ENCODE measurements at places on chromosomes 1 and 21. TPM values are rescaled to one million over a fixed set of nuclear protein-coding genes. Genes with fewer than 3 reads are reported as not detected.

Gene C1orf210
- total RNA-seq: 2.2 TPM

Gene LIN28A
- total RNA-seq: not detected

Gene THEM5
- 0.98 TPM for total RNA-seq

Gene OR2M2
- not detected for total RNA-seq

Gene LHX8
- not detected for total RNA-seq

Gene LORICRIN
- not detected for total RNA-seq

Gene PLA2G4A
- total RNA-seq: 12.5 TPM

Gene PHACTR4
- total RNA-seq: 28.7 TPM

Gene GBP3
- 6.9 TPM for total RNA-seq

Gene KCNH1
- 3.9 TPM for total RNA-seq

Gene ZFP69
- 4.9 TPM for total RNA-seq

Gene ID3
- total RNA-seq: 358 TPM

Gene KIF26B
- 0.49 TPM for total RNA-seq

Gene CHAF1B
- total RNA-seq: 1.7 TPM

Gene ZDHHC18
- total RNA-seq: 31.4 TPM

Gene KRTAP12-3
- not detected for total RNA-seq

Gene OR2L2
- total RNA-seq: 0.25 TPM

Gene LCE2B
- total RNA-seq: not detected

Gene HTR6
- not detected for total RNA-seq

Gene PKLR
- total RNA-seq: not detected

Gene HSD3B1
- not detected for total RNA-seq

Gene GRIK1
- total RNA-seq: 3.2 TPM

Gene CLCNKA
- 0.25 TPM for total RNA-seq

Gene SYNJ1
- total RNA-seq: 22.8 TPM

Gene KRTAP11-1
- total RNA-seq: not detected

Gene LRRC8D
- 4.4 TPM for total RNA-seq

Gene LRRC53
- total RNA-seq: not detected

Gene GPR52
- total RNA-seq: 2.7 TPM

Gene PPFIA4
- 11.5 TPM for total RNA-seq

Gene MCOLN2
- total RNA-seq: 1.7 TPM

Gene PTGER3
- total RNA-seq: 17.7 TPM

Gene S100A1
- total RNA-seq: not detected

Gene MSH4
- total RNA-seq: 0.25 TPM

Gene CENPF
- 6.4 TPM for total RNA-seq

Gene ZBTB7B
- 77.6 TPM for total RNA-seq

Data from vagina (tissue), 2 donors.